Omental fat pad (tissue), 4 donors: ENCODE measurements at places on chromosomes 6 and 20.

GRCh38 chr6:21738180-21739094 is 144.9 kb downstream of the SOX4 start:
- DNase-seq, result no peak

DNA sequence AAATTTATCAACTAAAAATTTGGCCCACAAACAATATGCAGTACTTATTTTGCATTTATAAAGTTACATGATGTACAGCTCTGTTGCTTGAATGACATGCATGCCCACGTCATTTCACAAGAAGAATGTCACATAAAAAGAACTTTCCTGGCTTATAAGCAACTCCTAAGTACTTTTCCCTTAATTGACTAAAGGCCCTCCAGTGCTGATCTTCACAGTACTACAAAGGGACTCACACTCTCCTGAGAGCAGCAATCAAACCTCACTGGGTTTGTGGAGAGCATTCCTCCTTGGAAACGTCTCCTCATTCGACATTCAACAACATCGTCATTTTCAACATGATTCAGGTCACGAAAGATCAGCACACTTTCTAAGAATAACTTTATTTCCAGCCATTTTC is 111.1 kb downstream of the IPCEF1 start:
- DNase-seq, result no peak

GRCh38 chr6:145244349-145245100 is 490.8 kb downstream of the EPM2A start:
- DNase-seq, result no peak

DNA sequence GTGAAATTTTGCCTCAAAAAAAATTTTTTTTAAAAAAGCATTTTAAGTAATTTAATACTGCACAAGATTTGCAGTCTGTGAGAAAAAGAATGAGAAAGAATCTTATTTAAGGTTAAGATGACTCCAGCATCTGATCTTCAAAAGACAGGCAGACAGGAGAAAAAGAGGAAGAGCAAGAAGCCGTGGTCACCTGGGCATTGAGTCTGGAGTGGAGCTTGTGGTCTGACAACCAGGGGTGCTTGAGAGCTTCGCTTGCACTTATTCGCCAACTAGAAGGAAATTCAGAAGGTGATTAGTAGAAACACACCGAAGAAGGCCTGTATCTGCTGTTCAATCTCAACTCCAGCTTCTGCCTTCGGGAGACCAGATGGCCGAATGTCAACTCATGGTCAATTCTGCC is 75.9 kb downstream of the MYLK4 start:
- DNase-seq, result no peak

DNA sequence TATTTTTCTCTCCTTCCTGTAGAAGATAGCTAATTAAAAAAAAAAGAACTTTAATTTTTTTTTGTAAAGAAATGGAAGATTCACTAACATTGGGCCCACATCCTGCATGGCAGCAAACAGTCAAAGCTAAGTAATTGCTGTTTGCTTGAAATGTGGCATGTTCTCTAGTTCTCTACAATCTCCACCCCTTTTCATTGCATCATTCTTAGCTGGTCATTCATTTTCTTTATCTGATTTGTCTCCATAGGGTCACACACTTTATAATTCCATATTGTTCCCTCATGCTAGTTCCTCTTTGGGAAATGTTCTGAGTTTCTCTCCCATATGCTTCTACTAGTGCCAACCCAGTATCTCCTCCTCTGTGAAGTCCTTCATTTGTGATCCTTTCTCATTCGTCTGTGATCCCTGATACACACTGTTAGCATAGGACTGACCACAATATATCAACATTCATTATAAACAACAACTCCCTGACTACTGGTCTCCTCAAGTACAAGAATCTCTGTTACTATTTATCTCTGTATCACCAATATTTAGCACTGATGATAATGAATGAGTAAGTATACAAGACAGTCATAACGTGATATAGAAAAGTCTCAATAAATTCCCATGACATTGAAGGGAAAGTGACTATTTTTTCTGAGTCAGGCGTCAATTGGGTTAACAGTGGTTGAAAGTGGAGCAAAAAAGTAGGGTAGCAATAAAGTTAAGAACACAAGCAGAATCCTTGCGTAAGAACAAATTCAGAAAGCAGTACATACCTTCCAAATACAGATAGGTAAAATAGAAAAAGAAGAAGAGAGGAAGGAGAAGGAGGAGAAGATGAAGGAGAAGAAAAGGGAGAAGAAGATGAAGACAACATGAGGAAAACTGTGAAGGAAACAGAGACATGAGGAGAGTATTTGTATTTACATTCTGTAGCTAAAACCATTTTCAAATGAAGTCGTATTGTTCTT is 33.2 kb upstream of the MYB start:
- no peak for DNase-seq

- no peak for DNase-seq
Measured at GRCh38 chr6:121523628-121524027, 88.2 kb downstream of the GJA1 start.

GRCh38 chr6:14776307-14776706 is 469.6 kb upstream of the JARID2 start:
- DNase-seq, result no peak

DNA sequence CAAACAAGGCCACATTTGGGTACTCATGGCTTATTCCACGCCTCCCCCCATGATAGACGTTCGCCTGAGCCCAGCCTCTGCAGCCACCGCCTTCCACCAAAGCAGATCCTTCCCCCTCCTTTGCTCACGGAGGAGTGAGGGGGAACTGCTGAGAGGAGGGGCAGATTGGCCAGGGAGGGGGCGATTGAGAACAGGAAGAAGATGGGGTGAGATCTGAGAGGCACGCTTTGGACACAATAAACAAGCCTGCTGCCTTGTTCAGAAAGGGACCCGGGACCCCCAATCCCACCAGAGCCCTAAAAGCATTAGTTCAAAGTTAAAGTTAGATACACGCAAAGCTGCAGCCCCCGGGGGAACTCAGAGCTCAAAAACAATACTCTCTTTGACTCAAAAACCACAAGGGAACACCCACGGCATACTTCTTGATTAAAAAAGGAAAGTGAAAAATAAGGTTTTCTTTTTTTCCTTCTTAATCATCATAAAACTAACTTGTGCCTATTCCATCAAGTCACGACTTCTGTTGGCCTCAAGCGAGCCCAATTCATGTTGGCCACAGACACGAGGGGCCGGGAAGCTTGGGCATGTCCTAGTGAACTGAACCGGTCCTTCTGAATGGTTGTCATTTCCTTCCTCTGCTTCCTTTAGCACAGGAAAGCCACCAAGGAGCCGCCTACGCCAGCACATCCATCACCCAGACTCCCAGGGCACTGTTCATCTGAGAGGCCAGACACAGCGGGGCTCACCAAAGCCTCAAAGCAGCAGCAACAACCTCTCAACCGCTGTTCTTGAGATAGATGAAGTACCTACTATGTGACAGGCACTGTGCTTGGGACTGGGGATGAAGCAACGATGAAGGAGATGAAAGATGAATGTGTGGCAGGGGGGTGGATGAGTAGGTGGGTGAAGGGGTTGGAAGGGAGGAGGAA is 44.7 kb downstream of the NFATC2 start:
- no peak for DNase-seq

- DNase-seq, result no peak
Measured at GRCh38 chr6:9520417-9521151, 894.3 kb downstream of the TFAP2A start.

- no peak for DNase-seq
Measured at GRCh38 chr20:34907616-34908469, 31.4 kb downstream of the ACSS2 start.

- DNase-seq, result no peak
Measured at GRCh38 chr6:152099446-152100182, 292.1 kb downstream of the ESR1 start.

- no peak for DNase-seq
Measured at GRCh38 chr6:136887953-136888352, 34.1 kb upstream of the SLC35D3 start.

DNA sequence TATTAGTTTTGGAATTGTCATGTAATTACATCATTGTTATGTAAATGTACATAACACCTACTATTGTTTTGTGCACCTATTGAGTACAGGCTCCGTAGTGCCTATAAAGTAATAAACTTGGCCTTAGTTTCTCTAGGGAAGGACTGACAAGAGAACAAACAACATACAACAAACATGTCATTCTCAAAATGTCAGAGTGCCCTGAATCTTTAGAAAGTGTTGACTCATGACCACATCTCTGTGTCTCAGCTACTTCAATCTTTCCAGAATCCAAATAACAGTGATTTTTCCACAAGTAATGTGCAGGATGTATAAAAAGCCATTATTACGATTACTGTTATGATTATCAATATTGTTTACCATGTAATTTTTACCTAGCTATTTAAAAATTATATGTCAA is 17.2 kb downstream of the LAMP5 start:
- no peak for DNase-seq

GRCh38 chr6:3504938-3505805 is 48.3 kb upstream of the SLC22A23 start:
- DNase-seq, result no peak

DNA sequence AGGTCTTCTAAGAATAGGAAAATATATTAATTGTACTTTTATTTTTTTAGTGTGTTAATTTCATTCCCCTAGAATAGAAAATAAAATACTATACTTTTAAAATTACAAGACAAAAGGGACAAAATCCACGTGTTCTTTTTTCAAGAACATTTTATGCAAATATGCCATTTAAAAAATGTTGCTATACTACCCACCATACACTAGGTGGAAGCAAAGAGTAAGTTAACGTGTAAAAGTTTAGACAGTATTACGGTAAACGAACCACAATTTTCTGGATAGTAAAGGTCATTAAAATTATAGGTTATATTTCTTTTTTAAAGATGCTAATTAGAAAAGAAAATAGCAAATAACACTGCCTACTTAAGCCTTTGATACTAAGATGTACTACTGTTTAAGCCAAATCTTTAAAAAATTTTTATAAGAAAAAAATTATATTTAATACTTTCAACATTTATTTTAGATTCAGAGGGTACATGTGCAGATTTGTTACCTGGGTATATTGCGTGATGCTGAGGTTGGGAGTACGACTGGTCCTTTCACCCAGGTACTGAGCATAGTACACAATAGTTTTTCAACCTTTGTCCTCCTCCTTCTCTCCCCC is 287.6 kb downstream of the PHF3 start:
- DNase-seq, result no peak

- DNase-seq, result no peak
Measured at GRCh38 chr6:45105170-45105820, 222.8 kb upstream of the RUNX2 start.

DNA sequence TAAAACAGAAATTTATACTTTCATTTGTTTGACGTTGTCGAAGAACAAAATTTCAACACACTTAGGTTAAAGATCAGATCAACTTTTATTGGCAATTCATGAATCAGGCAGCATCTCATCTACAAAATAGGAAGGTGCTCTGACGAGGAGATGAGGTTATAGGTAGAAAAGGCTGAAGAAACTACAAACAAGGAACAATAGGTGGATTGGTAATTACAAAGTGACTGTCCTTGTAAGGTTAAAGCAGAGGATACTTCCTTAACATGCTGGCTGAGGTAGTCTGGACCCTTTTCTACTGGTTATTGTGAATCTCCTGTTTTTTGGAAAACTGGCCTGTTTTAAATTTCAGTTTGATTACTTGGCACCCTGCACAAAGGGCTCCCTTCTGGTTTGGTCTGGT is 32.5 kb upstream of the TRIM27 start:
- DNase-seq, result no peak

DNA sequence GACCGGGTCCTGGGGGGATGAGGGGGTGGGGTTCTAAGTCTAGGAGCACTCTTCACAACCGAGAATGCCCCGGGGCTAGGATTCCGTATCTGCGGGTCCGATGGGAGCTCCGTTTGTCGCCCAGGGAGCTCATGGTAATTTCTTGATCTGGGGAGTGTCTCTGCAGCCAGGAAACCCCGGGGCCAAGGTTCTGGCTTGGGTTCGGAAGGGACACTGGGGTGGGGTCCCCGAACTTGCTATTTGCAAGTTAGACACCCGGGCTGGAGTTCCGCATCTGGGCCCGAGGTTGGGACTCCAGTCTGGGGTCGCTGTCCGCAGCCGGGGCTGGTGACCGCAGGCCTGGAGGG is 397 bp downstream of the PEDS1 start:
- no peak for DNase-seq

DNA sequence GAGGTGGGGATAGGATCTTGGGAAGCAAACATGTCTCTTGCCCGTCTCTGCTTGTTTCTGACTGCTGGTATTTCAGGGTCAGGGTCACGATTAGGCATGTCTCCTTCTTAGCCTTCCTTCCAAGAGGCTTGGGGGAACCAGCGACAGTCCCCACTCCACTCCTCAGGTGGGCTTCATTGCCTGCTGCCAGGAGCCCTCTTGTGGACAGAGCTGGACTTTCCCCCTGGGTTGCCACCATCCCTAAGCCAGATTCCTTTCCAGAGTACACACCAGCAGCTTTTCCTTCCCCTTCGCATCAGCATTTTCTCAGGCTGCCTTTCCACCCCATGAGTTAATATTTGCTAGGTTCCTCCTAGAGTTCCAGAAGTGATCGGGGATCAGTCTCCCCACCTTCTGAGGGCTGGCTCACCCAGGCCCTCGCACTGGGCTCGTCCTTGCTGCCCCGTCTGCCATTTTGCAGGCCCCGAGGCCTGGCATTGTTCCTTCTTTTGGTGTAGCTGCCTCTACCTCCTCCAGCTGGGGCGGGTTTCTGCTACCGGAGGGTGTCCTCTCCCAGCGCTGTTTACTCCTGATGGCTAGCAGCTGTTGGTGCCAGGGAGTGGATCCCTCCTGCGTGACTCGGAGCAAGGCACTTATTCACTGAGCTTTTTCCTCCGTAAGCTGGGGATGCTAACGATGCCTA is 8.8 kb upstream of the C20orf144 start:
- DNase-seq, result no peak

DNA sequence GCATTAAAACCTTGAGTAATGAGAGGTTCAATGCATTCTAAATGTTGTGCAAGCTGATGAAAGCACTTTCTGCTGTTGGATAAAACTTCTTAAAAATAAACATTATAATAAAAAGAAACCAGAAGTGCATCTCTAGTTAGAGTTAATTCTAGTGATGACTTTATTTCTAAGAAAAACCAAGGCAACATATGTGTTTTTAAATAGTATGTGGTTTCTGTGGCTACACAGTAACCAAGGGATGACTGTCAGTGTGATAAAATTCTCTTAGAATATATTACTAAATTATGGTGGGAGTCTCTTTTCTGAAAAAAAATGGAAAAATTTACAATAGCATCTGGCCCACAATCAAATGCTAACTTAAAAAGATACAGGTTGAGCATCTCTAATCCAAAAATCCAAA is 117.0 kb downstream of the ME1 start:
- DNase-seq, result no peak

DNA sequence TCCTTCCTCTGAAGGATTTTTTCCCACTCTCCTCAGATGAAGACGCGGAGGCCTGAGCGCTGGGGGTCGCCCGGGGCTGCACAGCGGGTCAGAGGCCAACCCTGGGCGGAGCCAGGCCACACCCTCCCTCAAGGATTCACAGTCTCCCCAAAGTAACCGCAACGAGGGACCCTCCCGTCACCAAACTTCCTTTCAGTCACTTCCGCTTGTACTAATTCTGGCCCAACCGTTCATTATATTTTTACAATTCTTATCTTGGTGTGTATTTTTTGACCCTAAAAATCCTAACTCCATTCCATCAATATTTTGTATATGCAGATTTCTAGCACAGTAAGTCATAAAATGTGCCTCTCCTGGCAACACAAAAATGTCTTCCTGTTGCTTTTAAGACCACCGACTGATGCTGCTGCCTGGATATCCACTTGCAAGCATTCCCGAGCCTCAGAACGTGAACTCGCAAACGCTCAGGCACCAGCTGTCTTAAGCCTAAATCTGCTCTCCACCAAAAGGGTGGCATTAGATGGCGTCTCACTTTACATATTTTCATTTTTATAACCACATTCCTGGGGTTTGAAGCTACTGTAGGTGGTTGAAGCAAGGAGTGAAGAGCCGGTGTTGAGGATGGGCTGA is 128.0 kb downstream of the DLL1 start:
- no peak for DNase-seq
